Endothelial cell (in vitro differentiated cells): ENCODE measurements at places on chromosomes 5 and 9. TPM values are rescaled to one million over a fixed set of nuclear protein-coding genes. Genes with fewer than 3 reads are reported as not detected.

GRCh38 chr9:1907465-1907864 lies 107.7 kb upstream of the SMARCA2 start:
- H3K4me1 ChIP-seq: peaks cover 5% of the 10 kb centered on the region
- H3K27ac ChIP-seq: no peak overlapping the region
- H3K27me3 ChIP-seq: peaks cover 3% of the 10 kb centered on the region
- no peak for DNase-seq
- H3K4me3 ChIP-seq: no peak overlapping the region
- H3K36me3 ChIP-seq: peaks cover 4% of the 10 kb centered on the region

The TXNDC8 gene
- total RNA-seq: not detected

DNA sequence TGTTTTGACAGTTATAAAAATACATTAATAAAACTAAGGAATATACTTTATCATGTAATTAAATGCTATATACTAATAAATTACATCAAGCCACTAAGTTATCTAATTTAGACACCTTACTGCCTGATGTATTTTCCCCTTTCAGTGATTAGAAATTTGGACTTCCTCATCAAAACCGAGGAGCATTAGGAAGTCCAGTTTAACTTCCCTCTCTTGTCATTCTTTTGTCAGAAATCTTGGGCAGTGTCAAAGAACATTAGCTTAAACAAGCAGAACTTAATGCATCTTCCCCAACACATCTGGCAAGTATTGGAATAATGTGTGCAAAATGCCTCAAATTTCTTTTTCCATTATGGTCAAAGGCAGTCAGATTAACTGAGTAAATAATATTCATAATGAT lies 81.6 kb downstream of the PLPP1 start:
- H3K4me3 ChIP-seq: no peak overlapping the region
- H3K27ac ChIP-seq: no peak overlapping the region
- H3K36me3 ChIP-seq: no peaks in the 10 kb centered on the region

- H3K27ac ChIP-seq: no peak overlapping the region
- H3K4me3 ChIP-seq: no peak overlapping the region
- no peak for DNase-seq
- H3K36me3 ChIP-seq: no peaks in the 10 kb centered on the region
- H3K4me1 ChIP-seq: no peaks in the 10 kb centered on the region
Measured at GRCh38 chr5:12876541-12877298, 972.5 kb upstream of the CTNND2 start.

The PCDHA5 gene
- 2.7 TPM for total RNA-seq

- no peak for DNase-seq
- no peak overlapping the region for H3K4me3 ChIP-seq
- H3K4me1 ChIP-seq: peaks cover 6% of the 10 kb centered on the region
- no peaks in the 10 kb centered on the region for H3K27me3 ChIP-seq
- no peaks in the 10 kb centered on the region for H3K36me3 ChIP-seq
Measured at GRCh38 chr9:26260238-26260637, 582.0 kb upstream of the TUSC1 start.

- no peak overlapping the region for H3K4me3 ChIP-seq
- no peaks in the 10 kb centered on the region for H3K4me1 ChIP-seq
- H3K36me3 ChIP-seq: peaks cover 34% of the 10 kb centered on the region
Measured at GRCh38 chr9:129923589-129923988, 88.3 kb downstream of the USP20 start.
